Naive thymus-derived CD4-positive, alpha-beta T cell (primary cell): ENCODE measurements at places on chromosomes 11 and 22. TPM values are rescaled to one million over a fixed set of nuclear protein-coding genes. Genes with fewer than 3 reads are reported as not detected.

DNA sequence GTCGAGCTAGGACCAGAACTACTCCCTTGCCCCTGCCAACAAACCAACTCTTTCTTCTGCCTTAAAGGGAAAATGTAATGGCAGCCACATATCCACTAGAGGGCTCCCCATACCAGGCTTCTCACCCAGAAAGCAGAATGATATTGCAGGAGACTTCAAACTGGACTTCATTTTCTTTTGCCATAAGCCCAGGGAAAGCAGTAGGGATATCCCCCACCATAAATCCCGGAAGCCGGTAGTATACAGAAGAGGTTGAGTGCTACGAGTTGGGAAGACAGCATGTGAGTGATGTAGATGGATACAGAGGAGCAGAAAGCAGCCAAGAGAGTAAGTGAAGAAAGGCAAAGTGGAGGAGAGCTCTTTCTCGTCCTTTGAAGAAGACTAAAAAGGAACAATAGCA is 12.1 kb downstream of the PLAAT5 start:
- no peaks in the 10 kb centered on the region for H3K27me3 ChIP-seq
- H3K36me3 ChIP-seq = no peaks in the 10 kb centered on the region

Gene HTR3A
- total RNA-seq = not detected

GRCh38 chr11:1633864-1634263 is 4.3 kb downstream of the KRTAP5-5 start:
- H3K4me1 ChIP-seq = peaks cover 3% of the 10 kb centered on the region
- H3K27me3 ChIP-seq = no peaks in the 10 kb centered on the region
- no peak overlapping the region for H3K27ac ChIP-seq
- H3K4me3 ChIP-seq = no peak overlapping the region

Gene ZNF202
- 13.0 TPM for total RNA-seq

Gene SAA4
- total RNA-seq = not detected

DNA sequence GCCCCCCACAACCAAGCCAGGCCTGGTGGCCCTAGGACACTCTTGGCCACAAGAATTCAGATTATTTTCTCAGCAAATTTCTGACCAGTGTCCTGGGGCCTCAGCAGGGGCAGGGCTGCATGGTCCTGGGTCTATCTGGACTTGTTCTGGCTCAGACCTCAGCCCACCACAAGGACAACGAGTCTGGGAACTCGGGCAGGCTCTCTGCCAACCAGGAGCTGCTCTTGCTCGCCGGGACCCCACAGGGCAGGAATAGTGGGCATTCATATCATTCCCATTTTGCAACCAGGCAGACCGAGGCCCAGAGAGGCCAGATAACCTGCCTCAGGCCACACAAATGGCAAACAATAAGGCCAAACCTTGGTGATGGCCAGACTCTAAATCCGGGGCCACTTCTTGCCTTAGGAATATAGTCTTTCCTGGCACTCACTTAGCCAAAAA is 75.4 kb upstream of the WNT7B start:
- peak overlapping the region; percentile 68 for H3K4me3 ChIP-seq
- no peaks in the 10 kb centered on the region for H3K27me3 ChIP-seq
- no peaks in the 10 kb centered on the region for H3K36me3 ChIP-seq
- DNase-seq = no peak

GRCh38 chr11:9150501-9150900 is 59.1 kb upstream of the SCUBE2 start:
- DNase-seq = no peak
- no peak overlapping the region for H3K27ac ChIP-seq
- H3K27me3 ChIP-seq = no peaks in the 10 kb centered on the region
- H3K36me3 ChIP-seq = peaks cover 7% of the 10 kb centered on the region

GRCh38 chr22:35900483-35901168 is 128.0 kb downstream of the RBFOX2 start:
- no peak overlapping the region for H3K27ac ChIP-seq
- peaks cover 6% of the 10 kb centered on the region for H3K4me1 ChIP-seq
- H3K36me3 ChIP-seq = no peaks in the 10 kb centered on the region
- DNase-seq = no peak
- no peak overlapping the region for H3K4me3 ChIP-seq

Gene RIN1
- 12.5 TPM for total RNA-seq

GRCh38 chr22:42199025-42199424 is 68.4 kb upstream of the CYP2D6 start:
- no peak for DNase-seq
- H3K27ac ChIP-seq = no peak overlapping the region
- H3K27me3 ChIP-seq = no peaks in the 10 kb centered on the region
- no peaks in the 10 kb centered on the region for H3K36me3 ChIP-seq
